ENCODE measurements at places on chromosomes 6 and 20.
A peak's percentile ranks its signal among the peaks of the same experiment; 100 is the strongest.

DNA sequence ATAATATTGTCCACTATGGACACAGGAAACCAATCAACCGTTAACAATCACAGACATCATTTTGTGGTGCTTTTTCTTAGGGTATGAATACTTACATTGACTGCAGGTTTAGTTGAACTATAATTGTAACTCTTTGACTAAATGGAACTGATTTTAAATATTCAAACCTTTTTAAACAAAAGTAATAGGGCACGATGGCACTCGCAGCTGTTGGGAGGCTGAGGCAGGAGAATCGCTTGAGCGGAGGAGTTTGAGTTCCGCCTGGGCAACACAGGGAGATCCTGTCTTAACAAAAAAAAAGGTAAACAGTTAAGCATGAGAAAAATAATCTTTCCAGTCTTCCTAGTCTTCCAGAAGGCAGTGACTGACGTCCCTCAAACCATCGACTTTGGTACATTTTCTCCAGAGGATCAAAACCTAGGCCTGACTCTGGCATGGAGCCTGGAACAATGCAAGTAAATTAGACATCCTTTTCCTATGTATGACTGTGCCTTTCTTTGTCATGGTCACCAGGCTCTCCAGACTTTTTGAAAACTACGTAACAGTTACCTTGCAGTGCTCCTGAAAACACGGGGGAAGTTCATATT lies 16.6 kb upstream of the PRDM13 start:
- no peak for DNase-seq

- no peak for DNase-seq
Measured at GRCh38 chr6:136201732-136202131, 48.4 kb downstream of the MTFR2 start.

DNA sequence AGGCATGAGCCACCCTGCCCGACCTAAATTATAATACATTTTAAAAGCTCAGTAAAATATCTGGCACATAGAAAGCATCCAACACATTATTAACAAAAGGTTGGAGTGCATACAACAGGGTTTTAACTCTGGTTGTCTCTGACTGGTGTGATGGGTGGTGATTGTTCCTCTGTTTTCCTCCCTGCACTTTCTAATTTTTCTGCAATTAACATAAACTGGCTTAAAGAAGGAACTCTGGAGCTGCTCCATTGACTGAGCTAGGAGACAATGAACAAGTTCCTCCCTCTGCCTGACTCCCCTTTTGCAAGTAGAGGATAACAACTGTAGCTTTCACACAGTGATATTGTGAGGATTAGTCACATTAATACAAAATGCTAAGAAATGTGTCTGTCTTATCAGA lies 48.5 kb upstream of the SIRPG start:
- no peak for DNase-seq

DNA sequence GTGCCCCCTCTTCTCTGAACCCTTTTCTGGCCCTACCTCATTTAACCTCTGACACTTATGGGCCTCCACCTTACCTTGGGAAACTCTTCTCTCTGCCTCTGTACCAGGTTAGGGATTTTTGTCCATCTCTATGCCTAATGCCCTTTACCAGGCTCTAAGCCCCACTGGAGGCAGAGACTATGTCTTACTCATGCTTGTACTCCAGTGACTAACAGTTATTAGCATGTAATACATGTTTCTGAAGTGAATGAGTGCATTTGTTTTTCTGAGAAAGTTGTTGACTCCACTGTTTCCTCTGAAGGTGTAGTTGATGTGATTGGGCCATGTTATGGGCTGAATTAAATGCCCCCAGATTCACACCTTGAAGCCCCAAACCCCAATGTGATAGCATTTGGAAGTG lies 234.3 kb downstream of the PACRG start:
- DNase-seq: no peak

- DNase-seq: no peak
Measured at GRCh38 chr20:1656844-1657243, 735 bp downstream of the SIRPG start.

GRCh38 chr20:18527339-18527738 lies 19.6 kb downstream of the SEC23B start:
- DNase-seq: no peak

- DNase-seq: no peak
Measured at GRCh38 chr6:2733736-2734480, 16.8 kb downstream of the MYLK4 start.

DNA sequence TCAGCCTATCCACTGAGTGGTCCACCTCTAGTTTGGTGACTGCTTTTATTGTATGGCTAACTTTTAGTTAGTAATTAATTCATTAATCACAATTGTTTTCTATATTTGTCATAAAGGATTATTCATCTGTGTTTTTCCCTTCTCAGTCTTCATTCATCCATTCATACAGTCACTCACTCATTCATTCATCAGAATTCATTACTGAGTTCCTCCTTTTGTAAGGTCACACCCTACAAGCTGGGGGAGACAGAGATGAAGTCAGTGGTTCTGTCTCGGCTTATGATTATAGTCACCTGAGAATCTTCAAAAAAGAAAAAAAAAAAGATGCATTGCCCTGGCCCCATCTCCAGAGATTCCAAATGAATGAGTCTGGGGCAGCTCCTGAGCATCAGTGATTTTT lies 257.1 kb downstream of the ADGB start:
- no peak for DNase-seq

- peak; percentile 87 for DNase-seq
Measured at GRCh38 chr6:122869437-122870024, 80.5 kb downstream of the SMPDL3A start.

GRCh38 chr20:12264711-12265110 lies 347.0 kb downstream of the BTBD3 start:
- DNase-seq: no peak

GRCh38 chr6:70151616-70152015 lies 151.3 kb downstream of the COL9A1 start:
- DNase-seq: no peak

DNA sequence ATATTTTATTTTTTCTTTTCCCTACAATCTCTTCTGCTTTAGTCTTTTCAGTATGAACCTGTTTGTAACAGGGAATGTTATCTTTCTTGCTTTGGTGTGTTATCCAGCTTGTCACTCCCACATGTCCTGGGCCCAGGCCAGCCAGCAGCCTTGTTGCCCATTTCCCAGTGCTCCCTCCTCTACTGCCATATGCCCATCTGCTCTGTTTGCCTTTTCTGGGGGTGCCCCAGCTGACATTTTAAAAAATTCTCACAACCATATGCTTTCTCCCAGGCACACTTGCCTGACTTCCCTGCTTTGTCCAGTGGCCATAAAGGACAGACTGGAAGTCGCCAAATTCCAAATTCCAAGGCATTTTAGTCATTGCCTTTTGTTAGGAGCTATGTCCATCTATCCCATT lies 23.6 kb upstream of the LMBRD1 start:
- DNase-seq: no peak

DNA sequence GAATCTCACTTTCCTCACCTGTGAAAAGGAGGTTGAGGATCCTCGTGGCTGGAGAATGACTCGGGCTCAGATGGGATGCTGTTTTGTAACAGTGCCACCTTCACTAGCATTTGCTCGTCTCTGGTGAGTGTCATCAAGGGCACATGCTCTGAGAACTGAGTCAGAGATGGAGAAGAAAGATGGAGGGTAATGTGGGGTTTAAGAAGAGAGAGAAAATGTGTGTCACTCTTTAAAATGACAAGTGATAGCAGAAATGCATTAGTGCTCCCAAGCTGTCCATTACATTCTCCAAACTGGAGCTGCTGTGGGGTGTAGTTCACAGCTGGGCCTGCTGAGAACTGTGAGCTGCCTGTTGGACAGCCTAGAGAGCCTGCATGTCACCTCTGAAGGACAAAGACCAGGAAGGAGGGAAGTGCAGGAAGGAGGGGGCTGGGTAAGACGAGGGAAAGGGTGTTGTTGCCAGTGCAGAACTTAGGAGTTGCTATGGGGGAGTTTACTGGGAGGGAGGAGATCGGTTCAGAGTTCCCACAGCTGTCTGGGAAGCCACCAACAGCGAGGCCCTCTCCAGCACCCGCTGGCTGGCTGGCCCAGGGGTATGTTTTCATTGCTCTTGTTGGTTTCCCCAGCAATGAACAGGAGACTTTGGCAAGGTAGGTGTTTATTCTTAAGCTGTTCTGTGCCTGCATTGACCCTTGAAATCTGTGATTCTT lies 19.8 kb downstream of the GMPR start:
- DNase-seq: no peak

Measured in Kasumi-1 (cell line).